Stimulated activated CD4-positive, alpha-beta T cell treated with anti-CD3 and anti-CD28 coated beads, Interleukin-15, amount 100 ng/mL, for 24 hours (primary cell): ENCODE measurements at places on chromosomes 7 and 10.

GRCh38 chr10:122165484-122166276 is 105.4 kb upstream of the BTBD16 start:
- no peak for DNase-seq

- peak; percentile 62 for DNase-seq
Measured at GRCh38 chr7:151520419-151521261, 945 bp upstream of the RHEB start.

- no peak for DNase-seq
Measured at GRCh38 chr7:6159524-6160031, 112.8 kb downstream of the CYTH3 start.

DNA sequence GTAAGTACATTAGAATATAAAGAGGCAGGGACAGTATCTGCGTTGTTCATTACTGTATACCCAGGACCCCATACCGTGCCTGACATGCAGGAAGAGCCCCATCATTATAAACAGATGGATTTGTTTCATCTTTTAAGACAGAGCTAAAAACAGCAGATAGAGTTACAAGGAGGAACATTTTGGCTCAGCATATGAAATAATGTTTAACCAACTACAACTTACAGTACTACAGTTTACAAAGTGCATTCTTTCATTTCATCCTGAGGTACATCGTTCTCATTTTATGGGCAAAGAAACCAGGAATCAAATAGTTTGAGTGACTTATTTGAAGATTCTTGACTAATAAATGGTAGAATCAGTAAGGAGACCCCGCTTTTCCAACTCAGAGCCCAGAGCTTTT is 38.1 kb upstream of the AGBL3 start:
- DNase-seq: no peak

GRCh38 chr10:10873289-10873688 is 144.4 kb upstream of the CELF2 start:
- no peak for DNase-seq

DNA sequence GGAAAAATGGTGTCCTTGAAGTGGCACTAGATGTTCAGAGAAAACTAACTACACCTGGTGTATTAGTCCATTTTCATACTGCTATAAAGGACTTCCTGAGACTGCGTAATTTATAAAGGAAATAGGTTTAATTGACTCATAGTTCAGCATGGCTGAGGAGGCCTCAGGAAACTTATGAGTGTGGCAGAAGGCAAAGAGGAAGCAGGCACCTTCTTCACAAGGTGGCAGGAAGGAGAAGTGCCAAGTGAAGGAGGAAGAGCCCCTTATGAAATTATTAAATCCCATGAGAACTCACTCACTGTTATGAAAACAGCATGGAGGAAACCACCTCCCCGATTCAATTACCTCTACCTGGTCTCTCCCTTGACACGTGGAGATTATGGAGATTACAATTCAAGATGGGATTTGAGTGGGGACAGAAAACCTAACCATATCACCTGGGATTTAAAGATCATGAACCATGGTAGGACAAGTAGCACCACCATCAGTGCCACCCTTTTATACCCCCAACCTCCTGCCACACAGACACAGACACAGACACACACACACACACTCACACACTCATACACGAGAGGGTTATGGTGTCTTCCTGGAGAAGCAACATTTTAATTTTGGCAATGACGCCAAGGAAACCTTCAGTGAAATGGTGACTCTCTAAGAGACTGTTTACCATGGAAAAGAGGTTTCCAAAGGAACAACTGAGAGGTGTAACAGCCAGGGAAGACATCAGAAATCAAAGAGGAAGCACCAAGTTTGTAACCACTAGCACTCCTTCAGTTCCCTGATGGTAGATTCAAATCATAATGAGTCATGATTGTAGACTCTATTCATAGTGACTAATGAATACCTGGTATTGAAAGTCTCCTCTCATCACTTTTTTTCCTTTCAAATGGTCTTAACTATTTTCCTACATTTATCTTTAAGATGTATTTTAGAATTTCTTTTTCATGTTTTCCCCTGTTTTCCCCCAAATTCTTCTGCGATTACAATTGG is 41.8 kb upstream of the WNT16 start:
- no peak for DNase-seq

GRCh38 chr7:151711906-151712809 is 164.8 kb downstream of the PRKAG2 start:
- DNase-seq: no peak

- no peak for DNase-seq
Measured at GRCh38 chr10:93469454-93469853, 12.7 kb downstream of the MYOF start.

DNA sequence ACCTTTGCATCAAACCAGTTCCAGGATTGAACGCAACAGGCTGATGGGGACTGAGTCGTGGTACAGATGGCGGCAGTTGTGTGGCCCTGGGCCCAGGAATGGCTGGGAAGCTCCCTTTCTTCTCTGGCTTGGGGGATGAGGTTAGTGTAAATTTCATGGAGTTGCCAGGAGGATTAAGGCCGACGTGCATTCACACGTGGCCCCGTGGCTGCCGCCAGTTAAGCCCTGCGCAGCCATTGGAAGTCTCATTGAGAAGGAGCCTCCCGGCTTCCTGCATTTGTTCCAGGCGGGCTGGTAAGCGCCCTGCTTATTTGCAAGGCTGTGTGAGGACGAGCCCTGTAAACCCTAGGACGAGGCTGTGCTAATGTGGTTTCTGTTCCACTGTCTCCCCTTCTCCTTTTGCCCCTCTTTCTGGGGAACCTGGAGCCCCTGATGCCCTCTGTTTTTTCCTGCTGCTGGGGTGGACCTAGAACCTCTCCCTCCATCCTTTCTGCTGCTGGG is 174.7 kb upstream of the TNRC18 start:
- no peak for DNase-seq

GRCh38 chr10:129840196-129840590 is 123.9 kb downstream of the EBF3 start:
- DNase-seq: no peak

DNA sequence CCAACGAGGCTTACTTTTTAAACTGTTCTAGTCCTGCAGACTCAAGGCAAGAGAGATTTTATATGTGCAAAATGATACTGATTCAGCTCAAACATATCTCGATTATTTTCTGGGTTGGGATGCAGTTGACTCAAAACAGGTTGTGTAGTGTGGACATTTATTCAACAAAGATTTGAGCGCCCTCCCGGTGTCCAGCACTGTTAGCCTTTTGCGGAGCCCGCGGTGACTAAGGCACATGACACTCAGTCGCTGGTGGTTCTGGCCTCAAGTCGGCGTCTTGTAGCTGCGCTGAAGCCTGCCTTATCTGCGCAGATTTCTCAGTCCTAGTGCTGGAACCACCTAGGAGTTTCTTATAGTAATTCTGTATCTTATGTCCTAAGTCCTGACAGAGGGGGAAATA is 938 bp upstream of the CADPS2 start:
- no peak for DNase-seq

GRCh38 chr7:158805937-158806336 is 23.4 kb downstream of the ESYT2 start:
- DNase-seq: no peak

GRCh38 chr10:63922468-63923284 is 401.5 kb downstream of the REEP3 start:
- DNase-seq: no peak

DNA sequence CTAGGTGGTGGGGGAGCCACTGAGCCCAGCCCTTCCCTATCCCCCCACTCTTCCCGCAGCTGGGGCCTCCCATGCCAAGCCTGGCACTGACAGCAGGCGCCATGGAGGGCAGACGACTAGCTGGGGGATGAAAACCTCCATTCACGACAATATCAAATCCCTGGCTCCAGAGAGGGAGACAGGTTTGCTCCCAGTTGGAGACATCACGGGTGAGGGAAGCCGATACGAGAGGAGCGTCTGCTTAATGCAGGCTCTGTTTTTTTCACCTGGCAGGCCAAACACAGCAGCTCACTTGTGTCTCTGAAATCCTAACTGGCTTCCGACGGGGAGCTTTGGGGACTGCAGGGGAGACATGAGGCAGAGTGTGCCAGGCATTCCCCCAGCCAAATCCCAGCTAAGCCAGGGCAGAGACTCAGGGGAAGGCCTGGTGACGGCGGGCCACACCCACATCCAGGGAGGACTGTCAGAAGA is 307.4 kb upstream of the ZMIZ1 start:
- DNase-seq: no peak

DNA sequence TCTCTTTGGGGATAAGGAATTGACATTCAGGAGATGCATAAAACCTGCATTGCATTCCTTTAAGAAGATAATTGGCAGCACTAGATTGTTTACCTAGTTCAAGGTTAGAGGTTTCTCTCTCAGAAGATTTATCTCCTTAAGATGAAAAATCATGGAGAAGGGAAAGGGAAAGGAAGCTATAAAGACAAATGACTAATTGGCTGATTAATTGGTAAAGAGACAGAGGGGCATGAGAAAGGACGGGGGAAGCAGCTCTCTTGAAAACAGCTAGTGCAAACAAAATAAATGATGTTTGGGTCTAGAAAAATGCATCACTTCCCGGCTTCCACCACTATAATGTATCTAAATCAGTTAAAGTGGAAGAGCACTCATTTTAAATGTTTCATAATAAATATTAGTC is 941.2 kb downstream of the XPNPEP1 start:
- no peak for DNase-seq

GRCh38 chr10:112950714-112951358 is 789 bp downstream of the TCF7L2 start:
- peak; percentile 24 for DNase-seq

DNA sequence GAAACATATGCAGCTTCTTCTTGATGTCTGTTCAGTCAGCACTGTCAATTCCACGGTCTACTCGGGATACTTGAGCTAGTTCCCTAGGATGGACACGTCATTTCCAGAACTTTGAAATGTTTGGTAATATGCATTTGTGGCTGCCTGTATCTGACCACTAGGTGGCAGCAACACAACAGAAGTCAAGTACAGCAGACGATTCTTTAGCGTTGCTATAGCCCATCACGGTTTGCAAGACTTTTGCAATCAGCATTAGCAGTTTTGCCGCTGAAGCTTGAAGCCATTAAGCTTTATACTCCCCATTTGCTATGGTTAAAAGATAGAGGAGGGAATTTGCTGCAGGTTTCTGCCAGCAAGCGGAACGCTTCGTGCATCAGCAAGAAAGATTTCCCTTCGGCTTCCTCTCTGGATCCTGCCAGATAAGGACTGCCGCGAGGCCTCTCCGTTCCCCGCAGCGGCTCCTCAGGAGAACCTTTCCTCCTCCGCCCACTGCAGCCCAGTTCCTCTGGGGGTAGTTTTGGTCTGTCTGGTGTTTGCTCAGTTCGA is 63.5 kb downstream of the ABCC2 start:
- peak; percentile 75 for DNase-seq
